ENCODE measurements at places on chromosomes 5 and 9. TPM values are rescaled to one million over a fixed set of nuclear protein-coding genes. Genes with fewer than 3 reads are reported as not detected.

The PCDHA3 gene
- total RNA-seq: not detected

The ECM2 gene
- total RNA-seq: 0.56 TPM

The SLC28A3 gene
- total RNA-seq: 7.0 TPM

The PTGDS gene
- total RNA-seq: 18.4 TPM

GRCh38 chr9:136228107-136228875 lies 17.3 kb downstream of the QSOX2 start:
- peak; percentile 78 for ATAC-seq

DNA sequence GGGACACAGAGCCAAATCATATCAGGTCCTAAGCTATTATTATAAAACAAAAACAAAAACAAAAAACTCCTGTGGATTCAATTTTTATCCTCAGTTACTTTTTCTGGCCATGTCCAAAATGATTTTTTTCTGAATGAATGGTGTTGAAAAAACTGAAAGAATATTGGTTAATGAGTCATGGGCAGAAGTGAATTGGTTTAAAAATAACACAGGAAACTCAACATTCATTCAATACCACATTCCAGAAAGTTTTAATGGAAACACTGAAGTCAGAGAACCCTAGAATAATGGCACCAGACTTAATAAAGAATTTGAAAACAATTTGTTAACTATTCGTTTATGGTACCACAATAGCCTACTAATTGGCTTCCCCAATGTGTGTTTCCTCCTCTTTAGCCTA lies 102.4 kb upstream of the CDH9 start:
- no peak for ATAC-seq

DNA sequence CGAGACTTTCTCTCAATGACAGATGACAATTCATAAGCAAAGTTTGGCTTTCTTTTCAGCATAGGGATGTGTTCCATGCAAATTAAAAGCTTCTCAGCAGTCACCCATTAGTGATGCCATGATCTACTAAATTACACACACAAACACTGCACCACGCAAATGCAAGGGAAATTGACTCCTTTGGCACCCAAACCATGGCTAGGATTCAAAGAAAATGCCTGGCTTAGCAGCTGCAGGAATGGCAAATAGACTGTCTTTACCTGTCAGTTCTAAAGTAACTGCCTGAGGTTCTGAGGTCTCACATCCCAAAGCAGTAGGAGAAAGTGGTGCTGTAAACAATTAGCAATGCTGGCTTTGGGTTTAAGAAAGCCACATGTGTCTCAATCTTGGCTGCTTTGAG lies 108.6 kb upstream of the ATP10B start:
- no peak for ATAC-seq

DNA sequence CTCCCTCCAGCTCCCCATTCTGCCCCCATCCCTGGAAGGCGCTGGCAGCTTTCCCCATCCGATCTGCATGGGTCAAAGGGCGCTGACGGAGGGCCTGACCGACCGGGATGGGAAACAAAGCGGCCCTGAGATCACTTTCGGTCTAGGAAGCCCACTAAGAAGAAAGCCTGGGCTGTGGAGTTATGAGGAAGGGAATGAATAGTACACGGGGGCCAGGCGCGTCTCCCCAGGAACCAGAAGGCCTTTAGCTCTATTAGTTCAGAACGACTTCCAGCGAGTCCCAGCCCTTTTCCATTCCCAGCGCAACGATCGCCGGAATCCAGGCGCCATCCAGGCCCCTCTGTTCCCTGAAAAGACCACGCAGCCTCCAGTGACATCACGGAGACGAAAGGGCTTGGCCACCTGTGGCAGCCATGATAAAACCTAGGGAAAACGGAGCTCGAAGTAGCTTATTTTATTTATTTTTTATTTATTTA lies 70.1 kb upstream of the CCDC180 start:
- ATAC-seq: no peak

DNA sequence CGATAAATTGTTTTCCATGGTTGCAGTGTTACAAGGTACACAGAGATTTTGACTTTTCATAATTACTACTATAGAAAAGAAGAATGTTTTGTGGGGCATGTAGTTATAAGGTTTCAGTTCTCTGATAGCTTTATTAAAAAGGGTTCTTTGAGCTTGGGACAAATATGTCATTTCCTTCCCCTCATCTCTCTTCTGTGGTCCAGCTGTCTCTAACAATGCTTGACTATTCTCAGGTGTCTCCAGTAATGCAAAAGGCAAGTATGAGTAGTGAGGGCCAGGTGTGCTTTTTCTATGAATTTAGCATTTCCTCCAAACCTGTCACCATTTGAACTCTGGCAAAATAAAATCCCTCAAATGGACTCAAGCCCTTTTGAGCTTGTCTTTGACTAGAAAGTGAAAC lies 84.3 kb downstream of the SLF1 start:
- ATAC-seq: no peak

DNA sequence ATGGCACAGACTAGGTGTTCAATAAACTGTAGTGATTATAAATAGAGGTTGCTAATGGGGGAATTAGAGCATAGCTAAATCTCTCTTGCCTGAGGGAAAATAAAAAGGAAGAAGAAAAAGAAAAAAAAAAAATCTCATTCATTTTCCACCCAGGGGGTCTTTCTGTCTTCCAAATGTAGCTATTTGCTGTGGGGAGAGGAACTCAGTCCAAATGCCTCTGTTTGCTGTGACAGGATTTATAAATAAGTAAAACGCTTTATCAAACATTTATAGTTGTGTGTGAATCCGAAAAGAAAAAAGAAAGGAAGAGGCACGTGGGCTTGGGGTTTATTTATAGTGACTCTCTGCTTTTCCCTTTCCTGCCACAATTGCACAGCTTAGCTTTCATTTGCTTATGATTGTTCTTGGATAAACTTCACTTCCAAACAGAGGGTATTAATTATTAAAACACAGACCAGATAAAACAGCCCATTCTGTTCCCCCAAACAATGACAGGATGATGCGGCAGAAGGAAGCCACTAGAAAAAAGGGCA lies 245.7 kb downstream of the ASTN2 start:
- ATAC-seq: no peak

GRCh38 chr5:107478068-107478641 lies 192.6 kb downstream of the EFNA5 start:
- peak; percentile 80 for ATAC-seq

DNA sequence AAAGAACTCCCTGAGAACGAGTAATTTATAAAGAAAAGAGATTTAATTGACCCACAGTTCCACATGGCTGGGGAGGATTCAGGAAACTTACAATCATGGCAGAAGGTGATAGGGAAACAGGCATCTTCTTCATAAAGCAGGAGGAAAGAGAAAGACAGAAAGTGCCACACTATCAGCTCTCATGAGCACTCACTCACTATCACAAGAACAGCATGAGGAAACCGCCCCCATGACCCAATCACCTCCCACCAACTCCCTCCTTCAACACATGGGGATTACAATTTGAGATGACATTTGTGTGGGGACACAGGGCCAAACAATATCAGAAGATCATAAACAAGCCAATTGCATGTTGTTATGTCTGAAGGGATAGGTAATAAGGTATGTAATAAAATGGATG lies 935.9 kb upstream of the COX7C start:
- ATAC-seq: no peak

- peak; percentile 12 for ATAC-seq
These were observed 159.4 kb downstream of the MACROH2A1 start for GRCh38 chr5:135239453-135240282.

Measured in esophagus mucosa (tissue), 1 donor.